Hematopoietic multipotent progenitor cell treated with erythropoietin and hydrocortisone succinate and interleukin-3 and kit ligand, for 4 days (in vitro differentiated cells): ENCODE measurements at places on chromosomes 13 and 19.

- DNase-seq = peak; percentile 78
These were observed 12.0 kb upstream of the SHFL start for GRCh38 chr19:10074153-10074552.

GRCh38 chr19:44975444-44975843 is 20.3 kb downstream of the CLPTM1 start:
- no peak for DNase-seq

- DNase-seq = no peak
These were observed 119.2 kb downstream of the FRY start for GRCh38 chr13:32150794-32151193.

GRCh38 chr13:61975001-61975400 is 559.4 kb upstream of the PCDH20 start:
- DNase-seq = no peak

DNA sequence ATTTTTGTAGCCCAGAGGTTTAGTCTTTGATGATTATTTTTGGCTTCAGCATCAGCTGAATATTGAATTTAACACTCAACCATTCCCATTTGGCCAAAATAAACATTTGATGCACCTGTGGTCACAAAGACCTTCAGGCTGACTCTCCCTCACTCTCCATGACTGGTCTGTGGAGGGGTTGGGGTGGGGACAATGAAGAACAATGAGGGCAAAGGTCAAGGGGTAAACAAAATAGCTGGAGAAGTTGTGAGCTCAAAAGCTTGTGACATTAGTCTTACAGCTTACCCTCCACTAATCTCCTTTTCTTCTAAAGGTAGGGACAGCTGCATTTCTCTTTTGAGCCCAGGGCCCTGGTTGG is 86.9 kb downstream of the SLC15A1 start:
- DNase-seq = no peak

DNA sequence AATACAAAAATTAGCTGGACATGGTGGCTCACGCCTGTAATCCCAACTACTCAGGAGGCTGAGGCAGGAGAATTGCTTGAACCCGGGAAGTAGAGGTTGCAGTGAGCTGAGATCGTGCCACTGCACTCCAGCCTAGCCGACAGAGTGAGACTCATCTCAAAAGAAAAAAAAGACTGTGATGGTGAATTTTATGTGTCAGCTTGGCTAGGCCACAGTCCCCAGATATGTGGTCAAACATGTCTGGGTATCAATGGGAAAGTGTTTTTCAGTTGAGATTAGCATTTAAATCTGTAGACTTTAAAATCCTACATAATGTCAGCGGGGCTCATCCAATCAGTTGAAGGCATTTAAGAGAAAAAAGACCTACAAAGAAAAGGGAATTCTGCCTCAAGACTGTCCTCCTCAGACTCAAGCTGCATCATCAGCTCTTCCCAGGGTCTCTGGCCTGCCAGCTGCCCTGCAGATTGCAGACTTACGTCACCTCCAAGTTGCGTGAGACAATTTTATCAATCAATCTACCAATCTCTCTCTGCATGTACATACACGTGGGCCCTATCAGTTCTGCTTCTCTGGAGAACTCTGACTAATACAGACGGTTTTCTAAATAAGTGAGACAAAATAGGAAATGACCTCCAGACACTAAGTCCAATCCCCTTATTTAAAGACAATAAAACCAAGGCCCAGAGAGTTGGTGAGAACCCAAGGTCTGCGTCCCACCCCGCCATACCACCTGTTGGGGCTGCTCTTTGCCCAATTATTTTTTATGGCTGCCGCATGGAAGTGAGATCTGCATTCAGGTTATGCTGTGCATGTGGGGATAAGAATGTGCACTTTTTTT is 99.2 kb downstream of the ABCC4 start:
- DNase-seq = peak; percentile 92

DNA sequence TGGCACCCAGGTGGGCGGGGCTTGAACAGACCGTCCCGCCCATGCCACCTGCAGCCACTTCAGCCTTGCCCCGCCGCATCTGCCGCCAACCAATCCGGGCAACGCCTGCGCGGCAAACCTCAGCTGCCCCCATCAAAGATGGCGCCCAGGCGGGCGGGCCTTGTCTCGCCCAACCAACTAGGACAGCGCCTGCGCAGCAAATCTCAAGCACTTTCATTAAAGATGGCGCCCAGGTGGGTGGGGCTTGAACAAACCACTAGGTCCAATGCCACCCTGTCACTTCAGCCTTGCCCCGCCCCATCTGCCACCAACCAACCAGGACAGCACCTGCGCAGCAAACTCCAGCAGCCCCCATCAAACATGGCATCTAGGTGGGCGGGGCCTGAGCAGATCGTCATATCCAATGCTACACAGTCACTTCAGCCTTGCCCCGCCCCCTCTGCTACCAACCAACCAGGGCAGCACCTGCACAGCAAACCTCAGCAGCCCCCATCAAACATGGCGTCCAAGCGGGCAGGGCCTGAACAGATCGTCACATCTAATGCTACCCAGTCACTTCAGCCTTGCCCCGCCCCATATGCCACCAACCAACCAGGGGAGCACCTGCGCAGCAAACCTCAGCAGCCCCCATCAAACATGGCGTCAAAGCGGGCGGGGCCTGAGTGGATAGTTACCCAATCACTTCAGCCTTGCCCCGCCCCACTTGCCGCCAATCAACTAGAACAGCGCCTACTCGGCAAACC is 1.4 kb downstream of the PEG3 start:
- DNase-seq = peak; percentile 95

DNA sequence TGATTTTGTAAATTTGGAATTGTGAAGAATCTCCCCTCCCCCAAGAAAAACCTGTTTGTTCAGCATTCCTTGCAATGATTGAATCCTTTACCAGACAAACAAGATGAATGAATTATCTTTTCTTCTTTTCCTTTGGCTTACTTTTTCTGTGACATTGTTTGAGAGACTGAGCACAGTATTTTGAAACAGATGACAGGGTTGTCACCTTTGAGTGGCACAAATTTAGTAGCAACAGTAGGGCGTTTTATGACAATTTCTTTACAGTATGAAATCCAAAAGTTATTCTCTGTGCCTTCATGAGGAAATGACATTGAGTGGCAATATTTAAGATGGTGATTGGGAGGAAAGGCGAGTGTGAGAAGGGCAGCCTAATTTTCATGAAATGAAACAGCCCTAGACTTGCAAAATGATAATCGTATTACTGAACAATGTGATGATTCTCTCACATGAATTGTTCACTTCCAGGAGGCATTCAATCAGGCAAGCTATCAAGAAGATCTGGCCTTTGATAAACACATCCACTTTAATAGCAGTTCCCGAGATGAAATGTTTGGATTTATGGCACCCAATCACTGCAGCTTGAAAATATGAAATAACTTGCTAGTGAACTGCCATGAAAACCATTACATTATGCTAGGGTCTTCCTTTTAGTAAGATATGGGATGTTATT is 68.6 kb upstream of the SCEL start:
- DNase-seq = no peak

DNA sequence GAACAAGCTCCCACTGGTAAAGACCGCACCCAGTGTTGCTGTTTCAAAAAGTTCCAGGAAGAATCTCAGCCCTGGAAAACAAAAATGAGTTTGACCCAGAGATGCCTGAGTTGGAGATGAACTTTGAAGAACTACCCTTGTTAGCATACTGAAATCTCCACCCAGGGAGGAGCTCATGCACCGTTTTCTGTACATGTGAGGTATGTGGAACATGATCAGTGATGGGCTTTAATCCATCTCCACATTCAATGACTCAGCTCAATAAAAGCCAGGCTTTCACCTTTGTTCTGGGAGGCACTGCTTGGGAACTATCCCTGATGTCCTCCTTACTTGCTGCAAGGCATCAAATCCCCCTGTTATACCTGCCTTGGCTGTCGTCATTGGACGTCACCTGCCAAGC is 279.9 kb downstream of the UQCRFS1 start:
- DNase-seq = no peak

DNA sequence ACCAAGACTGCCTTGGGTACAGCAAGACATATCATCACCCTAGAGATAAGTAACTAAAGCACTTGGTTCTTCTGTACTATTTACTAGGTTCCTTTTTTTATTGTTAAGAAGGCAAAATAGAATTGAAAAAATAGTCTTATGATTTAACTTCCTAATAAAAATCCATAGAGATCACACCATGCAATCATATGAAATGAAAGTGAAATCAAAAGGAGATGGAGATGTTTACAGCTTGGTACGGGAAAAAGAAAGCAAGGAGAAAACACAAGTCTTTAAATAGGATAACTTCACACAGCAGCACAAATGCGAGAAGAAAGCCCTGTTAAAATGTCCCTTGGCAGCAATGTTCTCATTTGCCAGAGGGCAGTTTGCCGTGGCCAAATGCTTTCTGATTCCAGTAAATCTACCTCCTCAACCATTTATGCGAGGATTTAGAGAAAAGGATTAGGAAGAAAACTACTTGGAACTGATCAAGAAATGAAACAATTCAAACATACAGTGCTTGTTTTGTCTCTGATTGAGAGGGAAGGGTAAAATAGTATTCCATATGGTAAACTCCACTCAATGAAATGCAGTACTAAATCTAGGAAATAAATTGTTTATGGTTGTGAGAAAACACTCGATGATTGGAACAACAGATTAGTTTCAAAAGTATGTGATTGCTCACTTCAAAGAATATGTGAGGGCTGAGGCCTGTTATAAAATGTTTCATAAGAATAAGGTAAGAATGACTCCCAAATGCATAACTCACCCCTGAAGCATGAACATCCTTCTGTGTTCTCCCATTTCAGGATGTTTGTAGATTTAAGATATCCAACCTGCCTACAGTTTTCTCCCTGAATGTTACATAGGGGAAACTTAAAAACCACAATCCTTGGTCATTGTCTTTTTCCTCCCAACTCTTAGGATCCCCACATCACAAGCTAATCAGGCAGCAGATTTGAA is 487.8 kb downstream of the DACH1 start:
- peak; percentile 1 for DNase-seq

- peak; percentile 87 for DNase-seq
These were observed 4.3 kb upstream of the ZNF17 start for GRCh38 chr19:57406516-57407123.

GRCh38 chr13:46554951-46555350 is 2.0 kb downstream of the LRCH1 start:
- DNase-seq = peak; percentile 18
